ENCODE measurements at places on chromosomes 3 and 15. TPM values are rescaled to one million over a fixed set of nuclear protein-coding genes. Genes with fewer than 3 reads are reported as not detected.

Gene TRAT1
- not detected for total RNA-seq

Gene DHX30
- 93.2 TPM for total RNA-seq

Gene ULK4
- total RNA-seq: 9.6 TPM

Gene ATP13A5
- total RNA-seq: not detected

Gene EPHA3
- not detected for total RNA-seq

Gene COL7A1
- 128 TPM for total RNA-seq

Gene SCAPER
- 22.7 TPM for total RNA-seq

Gene AP3B2
- total RNA-seq: 0.29 TPM

Gene TEX264
- total RNA-seq: 75.5 TPM

Gene GPR62
- total RNA-seq: not detected

Gene PATL2
- not detected for total RNA-seq

Gene GABRR3
- total RNA-seq: not detected
